ENCODE measurements at places on chromosomes 7 and 10.

- no peak for DNase-seq
Measured at GRCh38 chr7:43096875-43097274, 15.6 kb upstream of the HECW1 start.

DNA sequence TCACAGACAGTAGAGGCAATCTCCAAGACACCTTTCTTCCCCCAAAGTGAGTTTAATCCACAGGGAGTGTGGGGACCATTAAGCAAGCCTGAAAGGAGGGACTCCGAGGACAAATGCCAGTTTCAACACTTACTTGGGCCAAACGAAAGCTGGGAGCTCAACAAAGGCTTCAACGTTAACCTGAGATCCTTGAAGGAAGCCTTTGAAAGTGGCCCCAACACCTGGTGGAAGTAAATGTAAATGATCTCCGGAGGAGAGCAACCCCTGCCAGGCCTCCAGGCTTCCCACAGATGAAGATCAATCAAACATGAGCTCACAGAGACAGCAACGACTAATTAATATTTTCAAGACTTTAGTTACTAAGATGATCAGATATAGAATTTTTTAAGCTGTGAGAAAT lies 103.8 kb downstream of the PIP4K2A start:
- DNase-seq = no peak

DNA sequence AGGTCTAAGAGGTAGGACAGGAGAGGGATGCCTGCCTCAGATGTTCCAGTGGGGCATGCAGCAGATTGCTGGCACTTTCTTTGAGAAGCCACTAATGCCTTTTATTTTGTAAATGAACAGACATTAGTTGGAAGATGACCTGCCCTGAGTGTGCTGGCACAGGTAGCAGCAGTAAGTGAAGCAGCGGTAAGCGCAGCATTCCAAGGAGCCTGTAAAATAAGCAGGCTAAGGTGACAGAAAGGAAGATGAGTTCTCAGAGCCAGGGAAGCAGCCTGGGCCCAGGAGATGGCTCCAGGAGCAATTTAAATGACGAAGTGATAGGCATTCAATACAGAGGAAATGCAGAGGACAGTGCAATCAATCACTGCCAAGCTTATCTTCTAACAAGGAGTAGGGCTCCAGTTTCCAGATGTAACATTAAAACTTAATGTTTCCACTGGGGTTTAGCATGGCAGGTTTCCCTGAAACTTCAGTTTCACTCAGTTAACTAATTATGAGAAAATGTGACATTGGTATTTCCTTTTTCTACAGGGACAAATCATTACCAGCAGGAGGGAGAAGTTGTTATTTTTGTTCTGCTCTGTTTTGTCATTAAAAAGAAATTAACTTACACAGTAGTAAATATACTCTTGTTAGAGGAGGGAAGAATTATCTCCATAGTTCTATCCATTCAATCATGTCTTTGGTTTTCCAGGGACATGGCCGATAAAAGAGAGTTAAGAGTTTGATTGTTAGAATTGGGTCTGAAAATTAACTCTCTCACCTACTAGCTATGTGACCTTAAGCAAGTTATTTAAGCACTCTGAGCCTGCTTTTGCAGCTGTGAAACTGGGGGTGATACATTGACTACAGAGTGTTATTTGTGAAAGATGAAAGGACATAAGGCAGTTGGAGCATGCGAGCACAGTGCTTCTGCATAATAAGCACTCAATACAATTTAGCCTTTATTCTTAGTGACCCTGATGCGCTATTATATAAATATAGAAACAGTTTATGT lies 96.6 kb upstream of the PTN start:
- DNase-seq = no peak

GRCh38 chr7:79176859-79177477 lies 276.5 kb downstream of the MAGI2 start:
- no peak for DNase-seq

GRCh38 chr10:116974456-116975005 lies 30.5 kb downstream of the SHTN1 start:
- no peak for DNase-seq

DNA sequence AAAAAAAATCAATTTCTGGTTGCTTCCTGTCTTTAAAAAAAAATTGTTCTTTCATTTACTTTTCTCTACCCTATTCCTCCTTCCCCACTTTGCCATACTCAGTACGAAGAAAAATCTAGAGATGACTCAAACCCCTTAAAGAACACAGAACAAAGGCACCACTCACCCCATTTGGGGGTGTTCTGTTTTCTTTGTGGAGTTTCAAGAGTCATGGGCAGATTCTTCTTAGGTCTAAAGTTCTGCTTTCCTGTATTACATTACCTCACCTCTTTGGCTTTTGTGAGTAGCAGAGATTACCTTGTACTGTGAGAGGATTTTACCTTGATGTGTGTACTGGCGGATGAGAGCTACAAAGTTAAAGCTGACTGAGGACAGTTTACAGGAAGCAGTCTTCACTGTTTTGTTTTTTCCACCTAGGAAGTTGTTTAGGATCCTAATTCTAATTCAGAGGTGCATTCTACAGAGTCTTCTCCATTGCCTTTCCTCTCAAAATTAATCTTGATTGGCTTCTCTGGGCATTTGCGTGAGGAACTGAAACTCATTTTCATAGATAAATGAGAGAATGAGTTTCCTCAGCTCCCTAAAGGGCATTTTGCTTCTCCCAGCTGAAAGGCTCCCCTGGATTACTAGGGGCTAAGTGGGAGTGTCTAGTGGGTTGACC lies 20.7 kb downstream of the AVL9 start:
- DNase-seq = no peak

DNA sequence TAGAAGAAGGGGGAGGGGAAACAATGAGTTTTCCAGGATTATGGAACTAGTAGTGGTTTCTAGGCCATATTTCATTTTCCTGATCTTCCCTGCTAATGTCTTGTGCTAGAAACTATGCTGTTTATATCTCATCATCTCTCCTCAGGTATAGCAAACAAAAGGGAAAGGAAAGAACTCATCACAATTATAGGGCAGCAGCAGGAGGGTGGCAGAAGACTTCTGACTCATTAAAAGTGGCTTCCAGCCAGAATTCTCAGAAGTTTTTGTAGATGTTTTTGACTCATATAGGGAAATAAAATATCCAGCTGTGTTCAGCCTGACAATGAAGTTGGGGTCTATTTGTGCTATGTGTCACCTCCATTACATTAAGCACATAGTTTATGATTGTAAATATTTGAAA lies 6.5 kb downstream of the AHR start:
- peak; percentile 26 for DNase-seq

DNA sequence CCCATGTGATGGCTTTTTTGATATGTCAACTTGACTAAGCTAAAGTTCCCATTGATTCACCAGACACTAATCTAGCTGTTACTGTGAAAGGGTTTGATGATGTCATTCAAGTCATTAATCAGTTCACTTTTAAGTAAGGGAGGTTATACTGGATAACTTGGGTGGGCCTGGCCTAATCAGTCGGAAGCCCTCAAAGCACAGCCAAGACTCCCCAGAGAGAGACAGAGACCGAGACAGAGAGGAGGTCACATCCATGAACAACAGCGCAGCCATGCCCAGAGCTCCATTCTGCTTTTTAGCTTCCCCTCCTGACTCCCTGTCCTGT lies 103.4 kb downstream of the TRIL start:
- DNase-seq = no peak

DNA sequence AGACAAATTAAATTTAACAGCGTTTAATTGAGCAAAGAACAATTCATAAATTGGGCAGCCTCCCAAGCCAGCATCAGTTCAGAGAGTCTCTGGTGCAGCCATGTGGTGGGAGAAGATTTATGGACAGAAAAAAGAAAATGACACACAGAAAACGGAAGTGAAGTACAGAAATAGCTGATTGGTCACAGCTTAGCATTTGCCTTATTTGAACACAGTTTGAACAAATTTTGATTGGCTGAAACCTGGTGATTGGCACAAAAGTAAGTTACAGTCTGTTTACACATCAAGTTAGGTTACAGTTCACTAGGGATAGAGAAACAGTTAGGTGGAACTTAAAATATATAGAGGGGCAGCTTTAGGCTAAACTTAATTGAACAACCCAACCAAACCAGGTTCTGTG lies 720.1 kb downstream of the TYW1 start:
- no peak for DNase-seq

DNA sequence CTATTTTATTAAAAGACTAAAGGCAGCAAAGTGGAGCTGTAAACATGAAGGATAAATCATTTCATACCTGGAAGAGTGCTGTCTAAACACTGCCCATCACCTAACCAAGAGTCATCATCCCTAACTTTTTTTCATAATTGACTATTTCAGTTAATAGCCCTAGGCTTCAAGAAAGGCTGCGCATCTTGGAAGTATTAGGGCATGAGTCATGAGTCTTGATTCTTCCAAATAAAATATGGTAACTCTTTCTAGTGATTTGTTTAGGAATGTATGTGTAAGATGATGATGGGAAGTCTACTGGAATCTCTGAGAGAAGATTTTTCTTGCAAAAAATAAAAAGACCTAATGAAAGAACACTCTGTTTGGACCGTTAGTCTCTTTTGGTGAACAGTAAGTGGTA lies 207.7 kb upstream of the AHR start:
- no peak for DNase-seq

- DNase-seq = no peak
Measured at GRCh38 chr7:50281680-50282445, 22.7 kb upstream of the IKZF1 start.

GRCh38 chr7:101625031-101625791 lies 3.9 kb downstream of the MYL10 start:
- no peak for DNase-seq

DNA sequence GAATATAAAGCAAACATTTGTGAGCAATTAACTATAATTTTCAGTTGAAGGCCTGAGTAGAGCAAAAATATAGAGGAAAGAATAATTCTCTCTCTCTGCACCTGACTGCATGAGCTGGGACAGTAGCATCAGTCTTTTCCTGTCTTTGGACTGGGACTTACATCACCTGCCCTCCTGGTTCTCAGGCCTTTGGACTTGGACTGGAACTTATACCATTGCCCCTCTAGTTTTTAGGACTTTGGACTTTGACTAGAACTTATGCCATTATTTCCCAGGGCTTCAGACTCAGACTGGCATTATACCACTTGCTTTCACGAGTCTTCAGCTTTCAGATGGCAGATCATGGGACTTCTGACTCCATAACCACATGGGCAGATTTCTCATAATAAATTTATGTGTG lies 81.0 kb upstream of the SLC25A13 start:
- DNase-seq = no peak

DNA sequence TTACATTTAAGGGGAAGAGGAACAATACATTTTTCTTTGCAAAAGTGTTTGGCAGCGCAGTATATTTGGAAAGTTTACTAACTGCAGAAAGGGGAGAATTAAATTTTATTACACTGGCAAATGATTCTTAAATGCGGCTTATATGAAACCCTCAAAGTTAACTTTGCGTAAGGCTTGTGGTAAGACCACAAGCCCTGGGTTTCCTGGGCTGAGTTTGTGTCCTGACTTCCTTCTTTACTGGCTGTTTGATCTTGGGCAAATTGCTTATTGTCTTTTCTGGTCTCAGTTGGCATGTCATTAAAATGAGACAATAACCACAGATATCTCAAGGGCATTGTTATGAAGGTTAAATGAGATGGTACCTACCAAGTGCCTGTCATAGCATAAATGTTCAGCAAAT lies 106.8 kb downstream of the GLRX3 start:
- no peak for DNase-seq

GRCh38 chr10:6269953-6270867 lies 67.5 kb downstream of the PFKFB3 start:
- DNase-seq = peak; percentile 42

GRCh38 chr10:48464871-48465736 lies 139.8 kb downstream of the ARHGAP22 start:
- no peak for DNase-seq

DNA sequence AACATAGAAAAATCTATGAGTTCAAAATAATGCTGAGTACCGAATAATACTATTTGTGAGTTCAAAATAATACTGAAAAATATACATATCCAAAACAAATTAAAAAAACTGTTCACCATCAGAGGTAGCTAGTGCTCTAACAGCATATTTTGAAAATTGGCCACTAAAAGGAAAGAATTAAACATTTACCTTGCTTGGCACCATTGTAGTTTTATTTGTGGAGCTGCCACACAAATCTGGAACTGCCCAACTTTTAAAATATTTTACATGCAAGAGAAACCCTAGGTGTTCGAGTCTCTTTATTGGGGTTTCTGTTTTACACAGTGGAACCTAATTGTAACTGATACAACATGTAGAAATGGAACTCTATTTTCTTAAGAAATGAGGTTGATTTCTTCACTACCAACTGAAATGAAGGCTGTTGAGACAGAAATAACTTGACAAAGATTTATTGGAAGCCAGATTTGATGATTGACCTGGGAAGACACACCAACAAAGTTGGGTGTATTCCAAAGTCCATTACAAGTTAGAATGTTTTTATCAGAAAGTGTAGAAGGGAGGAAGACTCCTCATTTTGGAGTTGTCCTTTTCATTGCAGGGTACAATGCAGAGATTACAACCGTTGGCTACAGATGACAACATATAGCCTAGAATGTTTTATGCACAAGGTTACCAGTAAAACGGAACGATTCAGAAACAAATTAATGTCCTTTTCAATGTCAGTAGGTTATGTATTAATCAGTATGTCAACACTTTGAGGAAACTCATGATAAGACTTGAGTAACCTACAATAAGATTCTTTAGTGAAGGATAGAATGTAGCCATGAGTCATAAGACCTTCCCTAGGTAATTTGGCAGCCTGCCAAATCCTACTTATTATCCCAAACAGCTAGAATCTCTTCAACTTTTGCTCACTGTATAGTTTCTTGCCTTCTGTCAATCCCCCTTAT lies 73.8 kb upstream of the PAPSS2 start:
- DNase-seq = no peak

- DNase-seq = no peak
Measured at GRCh38 chr10:27345455-27345920, 104.9 kb upstream of the ACBD5 start.

DNA sequence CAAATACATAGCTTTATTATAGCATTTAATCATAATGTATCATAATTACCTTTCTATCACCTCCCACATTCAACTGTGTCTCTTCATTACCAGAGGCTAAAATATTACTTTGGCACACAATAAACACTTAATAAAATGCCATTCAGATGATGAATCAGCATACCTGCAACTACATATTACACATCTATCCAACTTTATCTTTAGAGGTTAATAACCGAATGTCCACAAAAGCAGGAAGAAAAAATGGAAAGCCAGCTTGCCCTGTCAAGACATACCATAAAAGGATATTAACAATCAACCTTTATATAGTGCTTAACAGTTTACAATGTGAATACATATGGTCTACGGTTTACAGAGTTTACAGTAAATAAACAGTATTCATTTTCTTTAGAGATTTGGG lies 12.7 kb downstream of the CACUL1 start:
- DNase-seq = no peak

DNA sequence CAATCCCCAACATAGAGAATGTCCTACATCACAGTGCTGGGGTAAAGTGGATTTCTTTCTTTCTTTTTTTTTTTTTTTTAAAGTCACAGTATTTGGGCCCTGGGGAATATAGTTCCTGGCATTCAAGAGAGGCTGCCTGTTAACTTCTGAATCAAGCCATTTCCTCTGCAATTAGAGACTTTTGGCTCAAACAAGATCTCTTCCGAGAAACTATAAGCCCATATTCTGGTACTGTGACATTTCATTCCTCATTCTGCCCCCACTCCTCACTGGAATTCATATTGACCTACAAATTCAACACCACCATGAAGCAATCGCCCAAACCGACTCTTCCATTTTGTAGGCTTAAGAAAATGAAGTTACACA lies 187.4 kb downstream of the PHTF2 start:
- DNase-seq = no peak

Measured in stimulated activated CD4-positive, alpha-beta T cell treated with anti-CD3 and anti-CD28 coated beads, Interleukin-2, amount 100 ng/mL, for 4 hours (primary cell).